Thoracic aorta (tissue), 2 donors: ENCODE measurements at places on chromosomes 1 and 21. TPM values are rescaled to one million over a fixed set of nuclear protein-coding genes. Genes with fewer than 3 reads are reported as not detected.

DNA sequence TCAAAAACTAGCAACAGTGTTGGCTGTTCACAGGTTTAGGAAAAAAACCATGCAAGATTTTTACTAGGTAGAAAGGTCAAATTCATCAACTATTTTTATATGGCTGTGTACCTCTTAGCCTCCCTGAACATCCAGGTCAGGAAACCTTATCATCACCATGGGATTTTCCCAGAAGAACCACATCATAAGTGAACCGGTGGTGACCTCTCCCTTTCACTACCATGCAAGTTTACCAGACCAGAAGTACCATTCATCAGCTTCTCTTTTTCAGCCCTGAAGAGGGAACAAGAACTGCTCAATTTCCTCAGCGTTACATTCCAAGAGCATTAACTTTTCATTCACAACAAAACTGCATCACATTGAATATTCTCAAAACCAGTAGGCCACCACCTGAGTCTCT, 5.9 kb downstream of the SSBP3 start:
- DNase-seq = no peak
- H3K27ac ChIP-seq = no peak overlapping the region
- H3K27me3 ChIP-seq = no peaks in the 10 kb centered on the region
- peaks cover 27% of the 10 kb centered on the region for H3K36me3 ChIP-seq

DNA sequence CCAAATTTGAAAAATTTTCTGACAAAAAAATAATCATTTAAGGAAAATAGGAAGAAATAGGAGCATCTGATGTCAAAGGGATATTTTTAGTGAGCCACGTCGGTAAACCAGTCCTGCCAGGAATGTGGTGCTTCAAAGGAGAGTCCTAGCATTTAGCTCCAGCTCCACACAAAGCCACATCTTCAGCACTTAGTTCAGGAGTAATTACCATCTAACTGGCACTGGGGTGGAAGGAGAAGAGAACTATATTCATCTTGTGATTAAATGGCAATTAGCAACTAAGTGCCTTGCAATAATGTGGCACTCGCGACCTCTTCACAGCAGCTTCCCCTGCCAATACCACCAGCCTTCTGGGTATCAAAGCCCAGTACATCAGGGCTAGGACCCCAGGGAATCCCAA, 409.1 kb downstream of the SETD4 start:
- H3K4me1 ChIP-seq = no peaks in the 10 kb centered on the region
- H3K4me3 ChIP-seq = no peak overlapping the region
- H3K27ac ChIP-seq = no peak overlapping the region
- no peaks in the 10 kb centered on the region for H3K36me3 ChIP-seq
- DNase-seq = no peak

DNA sequence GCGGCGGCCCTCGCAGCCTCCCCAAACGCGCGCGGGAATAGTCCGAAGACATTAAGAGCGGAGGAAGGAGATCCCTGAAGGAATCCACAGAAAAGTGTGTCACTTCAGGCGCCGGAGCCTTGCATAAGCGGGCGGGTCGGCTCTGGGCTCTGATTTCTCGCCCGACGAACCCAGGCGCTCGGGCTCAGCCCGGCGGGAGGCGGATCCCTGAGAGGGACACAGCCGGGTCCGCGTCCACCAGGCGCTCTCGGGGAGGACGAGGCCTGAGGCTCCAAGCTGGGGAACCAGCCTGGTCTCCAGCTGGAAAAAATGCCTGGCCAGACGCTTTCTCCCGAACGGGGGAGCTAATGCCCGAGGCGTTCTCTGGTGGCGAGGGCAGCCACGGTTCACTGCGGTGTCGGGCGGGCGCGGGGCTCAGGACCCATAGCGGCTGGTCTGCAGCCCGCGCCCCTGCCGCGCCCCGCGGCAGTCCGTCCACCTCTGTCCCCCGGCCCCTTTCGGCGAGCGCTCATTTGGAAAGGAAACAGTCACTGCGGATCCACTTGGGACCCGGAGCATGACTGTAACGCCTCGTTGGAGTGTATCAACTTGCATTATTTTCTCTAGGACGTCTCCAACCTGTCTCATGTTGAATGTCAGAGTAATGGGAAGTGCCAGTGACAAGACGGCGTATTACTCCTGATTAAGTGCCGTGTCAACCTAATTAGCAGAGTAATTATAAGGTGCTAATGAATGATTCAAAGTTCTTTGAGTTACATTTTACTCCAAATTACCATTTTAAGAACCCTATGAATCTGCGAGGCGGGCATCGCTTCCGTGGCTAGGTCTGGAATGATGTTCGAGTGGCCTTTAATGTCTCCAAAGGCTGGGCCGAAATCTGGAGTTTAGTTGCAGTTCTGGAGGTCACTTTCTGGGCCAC, 1.6 kb upstream of the BARHL2 start:
- peaks cover 71% of the 10 kb centered on the region for H3K27me3 ChIP-seq
- no peak overlapping the region for H3K27ac ChIP-seq
- peak overlapping the region; percentile 64 for H3K4me3 ChIP-seq

SPATA46 gene
- not detected for total RNA-seq

GRCh38 chr1:228513236-228513900, 26.2 kb downstream of the RNF187 start:
- H3K27ac ChIP-seq = no peak overlapping the region
- no peaks in the 10 kb centered on the region for H3K4me1 ChIP-seq
- H3K36me3 ChIP-seq = no peaks in the 10 kb centered on the region
- no peak for DNase-seq
- H3K27me3 ChIP-seq = no peaks in the 10 kb centered on the region
- no peak overlapping the region for H3K4me3 ChIP-seq

DNA sequence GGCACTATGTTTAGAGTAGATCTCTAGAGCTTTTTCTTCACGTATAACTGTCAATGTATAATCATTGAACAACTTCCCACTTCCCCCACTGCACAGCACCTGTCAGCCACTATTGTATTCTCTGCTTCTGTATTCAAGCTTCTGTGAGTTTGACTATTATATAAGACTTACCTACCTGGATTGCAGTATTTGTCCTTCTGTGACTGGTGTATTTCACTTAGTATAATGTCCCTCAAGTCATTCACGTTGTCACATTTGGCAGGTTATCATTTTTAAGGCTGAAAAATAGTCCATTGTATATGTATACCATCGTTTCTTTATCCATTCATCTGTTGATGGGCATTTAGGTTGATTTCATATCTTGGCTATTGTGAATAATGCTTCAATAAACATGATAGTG, 969.5 kb upstream of the B3GALT2 start:
- H3K4me1 ChIP-seq = no peaks in the 10 kb centered on the region
- no peak overlapping the region for H3K27ac ChIP-seq
- H3K36me3 ChIP-seq = no peaks in the 10 kb centered on the region
- H3K4me3 ChIP-seq = no peak overlapping the region
- H3K27me3 ChIP-seq = no peaks in the 10 kb centered on the region

SYF2 gene
- total RNA-seq = 34.9 TPM

DNA sequence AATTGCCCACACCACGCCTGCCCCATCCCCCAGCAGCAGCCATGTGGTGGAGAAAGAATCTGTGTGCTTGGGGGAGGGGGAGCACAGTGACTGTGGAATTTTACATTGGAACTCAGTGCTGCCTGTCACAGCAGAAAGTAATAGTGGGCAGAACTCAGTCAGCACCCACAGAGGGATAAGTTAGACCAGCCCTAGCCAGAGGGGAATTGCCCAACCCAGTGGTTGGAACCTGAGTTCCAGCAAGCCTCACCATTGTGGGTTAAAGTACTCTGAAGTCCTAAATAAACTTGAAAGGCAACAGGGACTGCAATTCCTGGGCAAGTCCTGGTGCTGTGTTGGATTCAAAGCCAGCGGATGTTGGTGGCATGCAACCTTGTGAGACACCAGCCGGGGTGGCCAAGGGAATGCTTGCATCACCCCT, 88.8 kb downstream of the MRPL39 start:
- no peak overlapping the region for H3K27ac ChIP-seq
- no peaks in the 10 kb centered on the region for H3K36me3 ChIP-seq
- H3K27me3 ChIP-seq = no peaks in the 10 kb centered on the region
- H3K4me3 ChIP-seq = no peak overlapping the region
- DNase-seq = no peak
- no peaks in the 10 kb centered on the region for H3K4me1 ChIP-seq

PIP5K1A gene
- 97.6 TPM for total RNA-seq

GRCh38 chr21:42362700-42363099, 3.6 kb downstream of the TFF1 start:
- no peaks in the 10 kb centered on the region for H3K27me3 ChIP-seq
- no peaks in the 10 kb centered on the region for H3K36me3 ChIP-seq
- H3K4me3 ChIP-seq = no peak overlapping the region
- no peaks in the 10 kb centered on the region for H3K4me1 ChIP-seq

DNA sequence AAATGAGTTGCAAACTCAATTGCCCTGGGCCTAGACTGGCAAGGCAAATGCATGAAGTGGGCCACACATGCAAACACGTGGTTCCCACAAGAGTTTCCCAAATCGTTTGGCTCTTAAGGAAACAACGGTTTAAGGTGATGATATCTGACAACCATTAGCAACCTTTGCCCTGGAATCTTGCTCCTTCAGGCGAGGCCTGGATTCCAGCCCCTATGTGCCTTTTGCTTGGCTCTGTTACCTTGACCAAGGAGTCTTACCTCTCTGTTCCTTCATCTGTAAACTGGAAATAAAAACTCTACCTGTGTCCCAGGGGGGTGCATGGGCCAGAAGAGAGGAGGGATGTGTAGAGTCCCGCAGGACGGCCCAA, 72.1 kb upstream of the CASZ1 start:
- no peak overlapping the region for H3K4me3 ChIP-seq
- peaks cover 12% of the 10 kb centered on the region for H3K4me1 ChIP-seq
- H3K27ac ChIP-seq = no peak overlapping the region
- no peaks in the 10 kb centered on the region for H3K36me3 ChIP-seq
- H3K27me3 ChIP-seq = no peaks in the 10 kb centered on the region

SERPINC1 gene
- not detected for total RNA-seq

GRCh38 chr1:87735750-87736149, 407.1 kb downstream of the LMO4 start:
- no peak for DNase-seq
- no peaks in the 10 kb centered on the region for H3K4me1 ChIP-seq
- no peak overlapping the region for H3K27ac ChIP-seq
- no peaks in the 10 kb centered on the region for H3K27me3 ChIP-seq
- no peak overlapping the region for H3K4me3 ChIP-seq

NIBAN1 gene
- total RNA-seq = 209 TPM

GRCh38 chr1:14794136-14794768, 195.8 kb downstream of the KAZN start:
- no peaks in the 10 kb centered on the region for H3K27me3 ChIP-seq
- H3K27ac ChIP-seq = no peak overlapping the region
- DNase-seq = no peak

LCE2B gene
- not detected for total RNA-seq
